ENCODE measurements at places on chromosomes 3 and 15.

GRCh38 chr3:28935146-28935545 is 345.7 kb upstream of the RBMS3 start:
- DNase-seq: no peak

DNA sequence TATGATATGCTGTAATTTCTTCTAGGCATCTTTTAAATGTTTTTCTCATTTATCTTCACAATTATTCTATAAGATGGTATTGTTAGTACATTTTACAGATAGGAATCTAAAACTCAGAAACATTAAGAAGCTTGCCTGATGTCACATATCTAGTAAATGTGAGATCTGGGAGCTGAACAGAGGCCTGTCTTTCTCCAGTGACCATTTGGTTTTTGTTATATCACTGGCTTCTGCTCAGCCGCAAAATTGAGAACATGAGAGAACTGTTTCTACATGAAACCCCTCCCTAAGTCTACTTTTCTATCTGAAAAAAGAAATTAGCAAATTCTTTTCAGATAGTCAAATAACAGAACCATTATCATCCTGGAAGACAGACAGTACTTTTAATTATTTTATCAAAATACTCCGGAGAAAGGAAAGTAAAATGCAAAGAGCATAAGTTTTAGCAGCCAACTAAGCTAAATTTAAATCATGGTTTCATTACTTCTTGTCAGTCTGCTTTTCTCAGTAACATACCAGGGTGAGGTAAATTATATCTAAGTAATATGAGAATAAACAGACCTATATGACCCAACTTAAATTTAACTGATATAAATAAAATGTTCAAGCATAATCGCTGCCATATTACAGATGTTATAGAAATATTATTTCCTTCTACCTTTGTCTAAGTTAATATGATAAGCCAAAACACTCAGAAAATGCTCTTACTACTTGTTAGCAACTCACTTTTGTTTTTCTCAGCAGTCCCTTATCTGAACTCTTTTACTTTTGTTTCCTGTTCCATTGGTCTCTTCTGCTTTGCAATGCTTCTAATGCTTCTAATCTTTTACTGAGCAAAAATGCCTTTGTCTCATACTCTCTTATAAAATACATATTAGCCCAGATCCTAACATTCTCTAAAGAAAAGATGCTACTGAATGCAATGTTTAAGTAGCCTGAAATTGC is 68.0 kb upstream of the MBNL1 start:
- DNase-seq: peak; percentile 47

DNA sequence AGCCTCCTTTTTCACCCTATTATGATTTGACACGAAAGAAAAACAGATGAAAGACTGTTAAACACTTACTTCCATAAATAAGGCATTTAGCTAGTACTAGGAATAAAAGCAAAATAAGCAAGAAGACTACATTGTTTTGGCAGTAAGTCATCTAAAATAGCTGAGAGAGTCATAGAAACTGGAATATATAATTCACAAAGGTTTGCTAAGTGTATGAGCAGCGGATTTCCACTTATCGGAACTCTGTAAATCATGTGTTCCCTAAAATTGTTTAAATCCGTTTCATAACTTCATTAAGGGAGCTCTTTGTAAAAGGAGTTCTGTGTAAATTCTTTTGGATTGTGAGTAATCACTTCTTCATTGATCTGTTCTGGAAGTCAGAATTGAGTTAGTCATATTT is 202.5 kb upstream of the CBLB start:
- no peak for DNase-seq

- DNase-seq: no peak
These were observed 62.5 kb downstream of the WHAMM start for GRCh38 chr15:82871832-82872484.

DNA sequence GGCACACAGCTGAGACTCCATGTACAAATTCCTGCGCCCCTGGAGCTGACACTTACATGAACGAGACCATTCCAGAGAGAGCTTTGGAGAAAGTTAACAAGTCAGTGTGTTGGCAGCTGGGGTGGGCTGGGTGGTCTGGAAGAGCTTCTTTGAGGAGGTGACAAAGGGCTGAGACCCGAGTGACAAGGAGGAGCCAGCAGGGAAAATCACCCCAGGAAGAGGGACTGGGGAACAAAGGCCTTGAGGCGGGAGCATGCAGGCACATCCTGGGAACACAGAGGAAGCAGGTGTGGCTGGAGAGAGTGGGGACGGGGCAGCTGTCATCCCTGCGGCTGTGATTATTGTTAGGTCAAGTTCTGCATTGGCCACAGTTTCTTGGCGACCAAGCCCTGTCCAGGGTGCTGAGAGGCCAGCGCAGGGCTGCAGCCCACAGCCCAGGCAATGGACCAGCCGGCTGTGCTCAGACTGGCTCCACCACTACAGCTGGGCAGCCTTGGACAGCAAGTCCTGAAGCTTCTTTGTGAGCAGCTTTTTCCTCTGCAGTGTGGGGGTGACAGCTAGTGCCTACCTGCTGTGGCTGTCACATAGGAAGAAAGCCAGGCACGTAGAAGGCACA is 34.2 kb upstream of the PRR23E start:
- DNase-seq: no peak

DNA sequence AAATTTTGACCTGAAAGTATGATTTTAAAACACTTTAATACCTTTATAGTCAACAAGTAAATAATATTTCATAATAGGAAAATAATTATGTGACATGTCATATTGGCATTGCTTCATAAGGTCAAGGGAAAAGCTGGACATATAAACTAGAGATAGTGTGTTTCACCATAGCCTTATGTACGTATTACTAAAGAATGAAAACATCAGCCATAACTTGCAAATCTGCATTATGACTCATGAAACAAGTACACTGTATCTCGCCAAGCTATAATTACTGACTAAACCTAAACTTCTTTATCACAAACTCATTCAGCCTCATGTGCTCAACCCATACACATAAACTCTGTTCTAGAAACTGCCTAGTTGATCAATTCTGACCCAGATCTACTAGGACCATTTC is 950.1 kb downstream of the FHIT start:
- DNase-seq: no peak

- no peak for DNase-seq
These were observed 79.8 kb downstream of the RFTN1 start for GRCh38 chr3:16433701-16434151.

- no peak for DNase-seq
These were observed 57.6 kb downstream of the CLDN11 start for GRCh38 chr3:170476291-170476690.

GRCh38 chr15:61119556-61119955 is 109.5 kb downstream of the RORA start:
- DNase-seq: no peak

DNA sequence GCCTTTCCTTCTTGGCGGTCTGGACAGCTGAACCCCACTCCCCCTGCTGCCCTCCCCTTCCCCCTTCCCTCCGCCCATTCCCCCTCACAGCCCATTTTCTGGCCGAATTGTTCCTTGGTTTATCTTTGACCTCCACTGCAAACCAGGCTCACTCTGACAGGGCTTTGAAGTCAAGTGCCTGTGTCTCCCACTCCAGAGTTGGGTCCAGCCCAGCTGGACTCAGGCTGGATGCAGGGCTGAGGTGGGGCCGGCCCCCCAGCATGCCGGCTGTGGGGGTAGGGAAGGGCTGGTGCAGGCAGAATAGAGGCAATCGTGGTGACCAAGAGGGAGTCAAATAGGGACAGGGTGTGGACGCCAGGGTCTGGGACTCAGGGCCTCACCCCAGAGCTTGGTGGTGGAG is 57.0 kb upstream of the MRPS22 start:
- DNase-seq: no peak

GRCh38 chr15:100529556-100529955 is 806 bp upstream of the CERS3 start:
- no peak for DNase-seq

GRCh38 chr15:79339588-79340314 is 28.8 kb downstream of the TMED3 start:
- DNase-seq: no peak

GRCh38 chr3:158458464-158458863 is 112.5 kb upstream of the MLF1 start:
- no peak for DNase-seq

- no peak for DNase-seq
These were observed 870 bp upstream of the TSEN2 start for GRCh38 chr3:12483410-12483809.

DNA sequence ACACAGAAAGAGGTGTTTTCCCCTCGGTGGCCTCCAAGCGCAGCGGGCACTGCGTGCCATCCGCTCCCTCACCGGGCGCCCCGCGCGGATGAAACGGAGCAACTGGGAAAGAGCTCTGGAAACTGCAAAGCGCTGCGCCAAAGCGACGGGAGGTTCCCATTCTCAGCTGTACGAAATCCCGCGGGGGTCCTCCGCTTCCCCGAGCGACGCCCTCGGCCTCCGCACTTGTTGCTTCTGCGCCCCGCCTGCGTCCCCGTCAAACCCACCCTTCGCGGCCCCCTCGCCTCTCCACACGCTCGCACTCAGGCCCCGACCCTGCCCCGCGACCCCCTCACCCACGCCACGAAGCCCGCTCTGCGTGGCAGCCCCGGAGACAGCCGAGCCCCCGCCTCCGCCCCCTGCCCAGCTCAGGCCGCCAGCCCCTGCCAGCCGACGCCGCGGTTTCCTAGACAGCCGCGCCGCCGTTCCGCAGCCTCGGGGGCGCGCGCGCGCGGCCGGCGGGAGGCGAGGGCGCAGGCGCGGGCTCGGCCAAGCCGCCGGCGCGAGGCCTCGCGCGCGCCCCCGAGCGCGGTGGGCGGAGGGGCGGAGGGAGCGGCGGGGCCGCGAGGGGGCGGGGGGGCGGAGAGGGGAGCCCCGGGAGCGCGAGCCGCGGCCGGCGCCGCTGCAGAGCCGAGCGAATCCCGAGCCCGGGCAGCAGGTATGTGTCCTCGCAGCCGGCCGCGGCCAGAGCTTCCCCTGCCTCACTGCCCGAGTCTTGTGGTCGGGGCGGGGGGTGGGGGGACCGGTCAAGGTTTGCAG is at the start of gene TMEM266:
TMEM266 (plus strand) TSS at position 666 of the 798 bp plus-strand sequence. CDS start 74,279 bp downstream, outside the sequence.
- DNase-seq: no peak

- no peak for DNase-seq
These were observed 13.9 kb upstream of the HES1 start for GRCh38 chr3:194121891-194122631.

Measured in CD4-positive, alpha-beta T cell treated with Interleukin-4 for 4 hours (primary cell).